ENCODE measurements at places on chromosomes 6 and 20.

- no peak for DNase-seq
Observed at GRCh38 chr20:37494301-37494700, 26.7 kb upstream of the NNAT start.

- DNase-seq: no peak
Observed at GRCh38 chr6:134322216-134322615, 4.3 kb upstream of the SGK1 start.

GRCh38 chr6:34829137-34829536, 37.3 kb downstream of the BLTP3A start:
- DNase-seq: no peak

DNA sequence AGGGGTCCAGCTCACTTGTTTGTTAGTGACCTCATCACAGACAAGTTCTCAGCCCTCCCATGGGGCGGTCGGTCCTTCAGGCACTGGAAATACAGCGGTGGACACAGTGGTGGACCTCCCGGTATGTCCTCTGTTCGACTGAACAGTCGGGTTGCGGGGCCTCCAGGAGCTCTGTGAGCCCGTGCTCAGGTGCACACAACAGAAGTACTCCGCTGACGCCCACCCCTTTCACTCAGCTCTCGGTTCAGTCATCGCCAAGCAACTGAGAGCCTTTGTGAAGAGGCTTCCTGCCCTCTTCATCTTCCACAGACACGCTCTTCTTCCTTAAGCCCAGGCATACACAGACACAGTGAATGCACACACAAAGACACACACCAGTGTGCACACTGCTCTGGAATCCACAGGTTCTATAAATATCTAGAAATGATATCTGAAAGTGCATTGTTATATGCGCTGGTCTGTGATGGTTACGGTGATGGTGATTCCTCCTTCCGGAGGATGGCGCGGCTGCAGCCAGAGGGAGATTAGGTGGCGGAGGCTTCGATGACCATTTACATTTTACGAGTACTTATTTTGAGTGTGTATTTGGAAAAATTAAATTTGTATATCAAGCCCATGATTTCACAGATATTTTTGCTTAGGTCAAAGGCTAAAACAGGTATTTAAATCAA, 46.8 kb upstream of the BHLHE23 start:
- no peak for DNase-seq

- DNase-seq: no peak
Observed at GRCh38 chr6:129874837-129875236, 13.7 kb upstream of the TMEM244 start.

GRCh38 chr6:21180800-21181337, 412.7 kb upstream of the SOX4 start:
- DNase-seq: no peak

- DNase-seq: no peak
Observed at GRCh38 chr6:157445277-157446009, 64.5 kb downstream of the ZDHHC14 start.

GRCh38 chr20:25574411-25574810, 10.9 kb downstream of the NINL start:
- no peak for DNase-seq

DNA sequence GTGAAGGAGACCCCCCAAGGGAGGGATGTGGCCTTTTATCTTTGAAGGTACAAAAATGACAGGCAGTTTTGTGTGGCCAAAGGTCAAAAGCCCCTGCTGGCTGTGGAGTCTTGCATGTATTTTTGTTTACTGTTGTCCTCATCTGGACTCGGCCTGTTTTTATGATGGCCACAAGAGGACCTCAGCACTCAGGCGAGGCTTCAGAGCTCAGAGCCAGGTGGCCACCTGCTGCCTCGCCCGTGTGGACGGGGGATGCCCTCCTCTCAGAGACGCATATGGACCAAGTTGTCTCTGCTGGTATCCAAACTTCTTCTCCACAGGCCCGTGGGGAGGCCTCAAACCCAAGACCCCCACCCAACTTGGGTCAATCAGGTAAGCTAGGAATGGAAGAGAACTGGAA, 118.2 kb downstream of the DACT2 start:
- no peak for DNase-seq

DNA sequence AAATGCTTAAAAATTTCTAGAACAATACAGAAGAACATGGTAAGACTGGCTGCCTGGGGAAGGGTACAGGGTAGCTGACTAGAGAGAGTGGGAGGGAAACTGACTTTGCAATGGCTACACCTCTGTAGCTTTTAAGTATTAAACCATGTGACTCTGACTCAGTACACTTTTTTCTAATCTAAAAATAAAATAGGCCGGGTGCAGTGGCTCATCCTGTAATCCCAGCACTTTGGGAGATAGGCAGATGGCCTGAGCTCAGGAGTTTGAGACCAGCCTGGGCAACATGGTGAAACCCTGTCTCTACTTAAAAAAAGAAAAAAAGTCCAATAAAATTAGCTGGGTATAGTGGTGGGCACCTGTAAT, 18.5 kb downstream of the ATP9A start:
- DNase-seq: no peak

- no peak for DNase-seq
Observed at GRCh38 chr20:54231036-54231435, 23.1 kb downstream of the PFDN4 start.

- no peak for DNase-seq
Observed at GRCh38 chr20:59455402-59456341, 148.7 kb upstream of the PHACTR3 start.

GRCh38 chr6:6700407-6701270, 112.1 kb downstream of the LY86 start:
- DNase-seq: no peak

- no peak for DNase-seq
Observed at GRCh38 chr6:169573883-169574282, 127.9 kb downstream of the WDR27 start.

GRCh38 chr6:141290941-141291721, 841.6 kb upstream of the GJE1 start:
- DNase-seq: no peak

DNA sequence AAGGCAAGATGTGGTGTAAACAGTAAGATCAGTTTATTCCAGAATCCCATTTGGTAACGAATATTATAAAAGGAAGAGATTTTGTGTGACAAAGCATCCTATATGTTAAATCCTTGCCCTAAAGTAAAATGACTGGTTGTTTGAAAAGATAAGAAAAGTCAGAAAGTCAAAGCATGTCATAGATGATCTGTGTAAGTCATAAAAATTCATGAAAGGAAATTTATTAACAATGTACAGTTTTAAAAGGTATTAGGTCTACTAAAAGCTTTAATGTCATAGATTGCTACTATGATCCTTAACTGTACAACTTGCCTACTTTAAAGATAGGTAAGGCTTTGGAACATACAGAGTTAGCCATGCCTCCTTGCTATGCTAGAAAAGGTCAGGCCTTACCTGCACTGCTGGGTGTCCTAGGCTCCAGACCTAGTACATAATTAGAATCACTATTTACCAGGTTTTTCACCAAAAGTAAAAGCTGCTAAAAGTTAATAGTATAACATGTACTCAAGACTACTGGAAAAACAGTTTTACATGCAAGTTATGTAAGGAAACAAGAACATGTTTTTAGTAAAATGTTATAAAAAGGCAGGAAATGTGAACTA, 1090.1 kb upstream of the ADGRB3 start:
- DNase-seq: no peak

- no peak for DNase-seq
Observed at GRCh38 chr20:20690676-20691476, 21.6 kb downstream of the RALGAPA2 start.

GRCh38 chr6:134750669-134751068, 199.2 kb downstream of the ALDH8A1 start:
- no peak for DNase-seq

- no peak for DNase-seq
Observed at GRCh38 chr6:130674604-130675003, 152.6 kb upstream of the SMLR1 start.

- DNase-seq: no peak
Observed at GRCh38 chr6:128417698-128418097, 102.7 kb downstream of the PTPRK start.

DNA sequence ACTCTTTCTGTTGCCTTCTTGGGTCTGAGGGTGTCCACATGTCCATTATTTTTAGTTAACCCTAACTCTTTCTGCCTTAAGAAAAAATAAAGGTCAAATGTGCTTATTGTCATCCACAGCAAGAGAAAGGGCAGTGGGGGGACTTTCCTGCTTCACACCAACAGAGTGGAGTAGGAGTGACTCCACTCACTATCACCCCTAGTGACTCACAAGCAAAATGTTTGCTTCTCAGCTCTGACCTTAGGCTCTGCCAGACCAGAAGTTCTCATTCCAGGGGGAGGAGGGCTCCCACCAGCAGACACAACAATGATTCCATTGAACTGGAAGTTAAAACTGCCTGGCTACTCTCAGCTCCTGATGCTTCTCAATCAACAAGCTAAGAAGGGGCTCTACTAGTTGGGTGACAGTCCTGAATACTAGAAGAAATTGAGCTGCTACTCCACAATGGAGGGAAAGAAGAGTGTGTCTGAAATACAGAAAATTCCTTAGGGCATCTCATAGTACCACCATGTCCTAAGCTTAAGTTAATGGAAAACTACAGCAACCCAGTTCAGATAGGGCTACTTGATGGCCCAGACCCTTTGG, 83.9 kb upstream of the AFDN start:
- DNase-seq: no peak

- DNase-seq: no peak
Observed at GRCh38 chr6:111283707-111284106, 196.4 kb downstream of the SLC16A10 start.

- DNase-seq: no peak
Observed at GRCh38 chr20:32078791-32079190, 26.7 kb downstream of the HCK start.

DNA sequence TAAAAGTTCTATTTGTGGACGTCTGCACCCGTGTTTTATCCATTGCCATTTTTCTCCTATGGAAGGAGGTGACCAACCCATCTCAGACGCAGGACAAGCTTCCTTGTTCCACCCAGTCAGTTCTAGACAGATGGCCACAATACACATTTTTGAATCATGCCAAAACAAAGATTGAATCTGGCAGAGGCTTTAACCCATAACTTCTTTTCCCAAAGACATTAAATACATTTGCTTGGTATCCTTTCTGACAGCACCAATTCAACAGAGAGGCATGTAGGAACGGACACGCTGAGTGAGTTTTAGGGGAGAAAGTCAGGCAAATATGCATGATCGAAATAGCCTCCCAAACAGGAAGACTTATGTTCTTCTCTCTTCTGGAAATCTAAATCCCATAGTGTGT, 552.7 kb upstream of the AGPAT4 start:
- DNase-seq: no peak

DNA sequence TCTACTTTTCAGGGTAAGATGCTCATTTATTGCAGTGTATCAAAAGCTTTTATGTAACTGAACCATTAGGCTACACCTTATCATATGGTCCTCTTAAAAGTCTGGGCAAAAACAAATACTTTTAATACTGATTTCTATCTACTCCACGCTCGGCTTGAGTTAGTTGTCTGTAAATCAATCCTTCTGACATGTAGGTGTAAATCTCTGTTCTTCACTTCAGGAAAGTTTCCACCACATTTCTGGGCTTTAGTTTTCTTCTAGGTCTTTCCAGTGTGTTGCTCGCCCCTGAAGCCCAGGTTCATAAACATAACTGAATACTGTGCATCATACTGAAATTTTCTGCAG, 89.2 kb upstream of the RNF217 start:
- no peak for DNase-seq

- no peak for DNase-seq
Observed at GRCh38 chr6:12436683-12437082, 146.5 kb downstream of the EDN1 start.

- DNase-seq: no peak
Observed at GRCh38 chr6:144250276-144250675, 34.9 kb upstream of the UTRN start.

GRCh38 chr20:14214046-14214445, 123.4 kb downstream of the FLRT3 start:
- DNase-seq: no peak

- DNase-seq: no peak
Observed at GRCh38 chr20:41154436-41155176, 17.3 kb downstream of the PLCG1 start.

GRCh38 chr6:138640028-138640427, 133.5 kb upstream of the CCDC28A start:
- DNase-seq: no peak

- DNase-seq: no peak
Observed at GRCh38 chr6:85157311-85157710, 292.6 kb upstream of the NT5E start.

- DNase-seq: no peak
Observed at GRCh38 chr6:169847901-169848311, 96.5 kb downstream of the ERMARD start.

DNA sequence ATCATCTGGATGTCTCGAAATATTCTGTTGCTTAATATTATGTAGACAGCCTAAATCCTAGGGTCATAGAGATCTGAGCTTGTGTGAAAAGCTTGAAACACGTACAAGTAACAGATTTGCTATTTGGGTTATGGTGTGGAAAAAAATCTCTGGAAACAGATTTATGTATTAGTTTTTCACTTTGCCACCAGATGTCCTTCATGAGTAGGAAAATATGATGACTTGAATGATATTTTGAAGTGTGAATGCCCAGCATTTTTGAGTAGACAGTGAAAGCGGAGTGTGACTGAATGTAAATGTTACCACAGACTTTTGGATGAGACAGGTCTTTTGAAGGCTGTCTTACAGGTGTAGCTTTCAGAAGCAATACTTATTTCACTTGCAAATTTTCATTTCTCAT, 4.2 kb upstream of the BMP6 start:
- DNase-seq: no peak

DNA sequence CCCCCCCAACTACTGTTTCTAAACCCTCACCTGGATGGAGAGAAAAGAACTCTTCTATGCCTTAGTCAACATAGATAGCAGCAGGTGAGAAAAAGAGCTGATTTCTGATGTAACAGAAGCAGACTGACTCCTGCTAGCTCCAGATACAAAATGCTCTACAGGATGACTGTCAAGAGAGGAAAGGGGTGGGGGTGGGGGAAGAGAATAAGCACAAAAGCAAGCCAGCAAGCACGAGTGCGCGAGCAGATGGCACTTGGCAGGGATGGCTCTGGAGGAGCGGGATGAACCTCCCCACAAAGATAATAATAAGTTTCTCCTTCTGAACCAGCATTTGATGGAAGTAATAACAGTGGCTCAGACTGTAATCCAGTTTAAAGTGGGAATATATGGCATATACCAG, 45.6 kb upstream of the SPDEF start:
- DNase-seq: no peak

GRCh38 chr6:11315743-11316437, 83.4 kb upstream of the NEDD9 start:
- no peak for DNase-seq

GRCh38 chr6:110233770-110234374, 53.6 kb downstream of the CDC40 start:
- no peak for DNase-seq

- no peak for DNase-seq
Observed at GRCh38 chr20:51938559-51939258, 136.4 kb upstream of the SALL4 start.

Data from stimulated activated CD4-positive, alpha-beta T cell treated with anti-CD3 and anti-CD28 coated beads, TNF-alpha, amount 100 ng/mL, for 4 hours (primary cell).